ENCODE measurements at places on chromosomes 12 and 14. TPM values are rescaled to one million over a fixed set of nuclear protein-coding genes. Genes with fewer than 3 reads are reported as not detected.

Gene ATF7
- total RNA-seq: 41.0 TPM

GRCh38 chr12:28950049-28950448 lies 199.0 kb upstream of the FAR2 start:
- no peak for DNase-seq

DNA sequence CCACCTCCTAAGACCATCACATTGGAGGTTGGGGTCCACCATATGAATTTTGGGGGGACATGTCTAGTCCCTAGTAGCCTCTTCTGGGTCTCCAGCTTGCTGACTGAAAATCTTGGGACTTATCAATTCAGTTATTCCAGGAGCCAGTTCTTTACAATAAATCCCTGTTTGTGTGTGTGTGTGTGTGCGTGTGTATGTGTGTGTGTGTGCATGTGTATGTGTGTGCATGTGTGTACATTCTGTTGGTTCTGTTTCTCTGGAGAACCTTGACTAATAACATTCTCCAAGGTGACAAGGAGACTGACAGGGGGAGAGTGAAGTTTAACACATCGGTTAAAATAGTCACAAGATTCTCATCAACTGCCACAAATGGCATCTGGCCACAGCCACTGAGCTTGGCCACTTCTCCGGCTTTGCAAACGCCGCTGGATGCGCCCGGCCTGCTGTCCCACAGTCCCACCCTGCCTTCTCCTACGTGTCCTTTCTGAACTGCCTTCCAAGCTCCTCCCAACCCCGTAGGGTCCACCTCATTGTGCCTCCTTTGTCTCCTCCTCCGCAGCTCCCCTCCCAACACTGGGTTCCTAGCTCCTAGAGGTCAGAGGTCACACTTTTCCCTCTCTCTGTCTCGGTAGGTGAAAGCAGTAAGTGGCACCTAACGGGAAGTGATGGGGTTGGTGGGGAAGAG lies 88.1 kb upstream of the DIO3 start:
- no peak for DNase-seq

DNA sequence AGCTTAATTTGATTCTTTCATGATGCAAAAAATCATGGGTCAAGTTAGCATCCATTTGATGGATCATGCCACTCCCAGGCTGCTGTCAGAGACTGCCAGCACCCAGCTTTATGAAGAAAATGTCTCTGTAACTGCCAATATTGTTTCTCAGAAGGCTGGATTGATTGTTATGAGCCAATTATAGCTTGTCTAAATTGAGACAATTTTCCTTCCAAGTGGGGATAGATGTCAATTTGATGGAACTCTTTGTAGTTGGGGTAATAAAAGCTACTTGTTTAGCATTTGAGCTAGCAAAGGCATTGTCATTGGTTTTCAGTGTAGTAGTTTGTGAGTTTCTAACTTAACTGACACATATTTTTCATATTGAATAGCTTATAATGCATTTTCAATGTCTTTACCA lies 82.1 kb upstream of the DACT1 start:
- no peak for DNase-seq

- DNase-seq: no peak
These were observed 1.0 kb downstream of the GMFB start for GRCh38 chr14:54487771-54488170.

DNA sequence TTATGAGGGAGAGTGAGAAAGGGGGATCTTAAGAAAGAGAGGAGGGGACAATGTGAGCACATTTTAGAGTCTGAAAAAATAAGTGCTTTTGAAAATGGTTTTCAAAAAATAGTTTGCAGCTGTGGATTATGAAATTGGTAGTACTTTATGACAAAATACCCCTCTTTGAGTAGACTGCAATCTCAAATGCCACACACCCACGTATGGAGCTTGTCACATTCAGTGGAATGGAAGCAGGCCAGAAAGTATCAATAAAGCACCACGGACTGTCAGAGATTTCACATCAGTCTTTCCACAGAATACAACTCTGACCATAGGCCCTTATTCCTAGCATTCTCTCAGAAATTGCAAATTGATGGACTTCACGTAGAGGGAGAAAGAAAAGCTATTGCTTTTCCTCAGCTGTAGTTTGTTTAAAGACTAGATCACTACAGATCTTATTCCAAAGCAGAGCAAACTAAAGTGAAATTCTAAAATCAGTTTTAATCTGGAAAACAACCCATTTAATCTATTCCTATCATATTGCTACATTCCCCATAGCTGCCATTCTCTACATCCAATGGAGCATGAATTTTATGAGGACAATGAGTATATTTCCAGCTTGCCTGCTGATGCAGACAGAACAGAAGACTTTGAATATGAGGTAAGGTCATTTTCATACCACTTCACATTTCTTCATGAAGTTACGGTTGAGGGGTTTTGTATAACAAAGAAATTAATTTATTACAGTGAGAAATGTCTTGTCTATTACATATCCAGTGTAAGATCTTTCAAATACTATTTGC lies 321.3 kb downstream of the PDZRN4 start:
- DNase-seq: no peak

Gene MIPOL1
- total RNA-seq: not detected

DNA sequence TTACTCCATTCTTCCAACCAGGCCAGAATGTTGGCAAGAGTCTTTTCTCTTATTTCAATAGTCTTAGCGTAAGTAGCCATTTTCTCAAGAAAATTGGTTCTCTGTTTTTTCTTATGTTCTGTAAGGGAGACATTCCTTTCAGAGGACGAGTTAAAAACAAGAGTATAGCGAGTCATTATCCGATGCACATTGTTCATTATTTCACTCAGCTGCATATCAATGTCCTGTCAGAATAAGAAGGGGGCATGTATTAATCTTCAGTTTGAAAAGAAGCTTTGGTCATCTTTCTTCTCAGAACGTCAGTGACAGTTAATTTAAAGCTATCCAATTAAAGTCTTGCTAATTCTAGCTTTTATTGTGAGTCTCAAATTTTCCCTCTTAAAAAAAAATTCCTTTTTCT lies 33.3 kb downstream of the FAM186A start:
- DNase-seq: no peak

DNA sequence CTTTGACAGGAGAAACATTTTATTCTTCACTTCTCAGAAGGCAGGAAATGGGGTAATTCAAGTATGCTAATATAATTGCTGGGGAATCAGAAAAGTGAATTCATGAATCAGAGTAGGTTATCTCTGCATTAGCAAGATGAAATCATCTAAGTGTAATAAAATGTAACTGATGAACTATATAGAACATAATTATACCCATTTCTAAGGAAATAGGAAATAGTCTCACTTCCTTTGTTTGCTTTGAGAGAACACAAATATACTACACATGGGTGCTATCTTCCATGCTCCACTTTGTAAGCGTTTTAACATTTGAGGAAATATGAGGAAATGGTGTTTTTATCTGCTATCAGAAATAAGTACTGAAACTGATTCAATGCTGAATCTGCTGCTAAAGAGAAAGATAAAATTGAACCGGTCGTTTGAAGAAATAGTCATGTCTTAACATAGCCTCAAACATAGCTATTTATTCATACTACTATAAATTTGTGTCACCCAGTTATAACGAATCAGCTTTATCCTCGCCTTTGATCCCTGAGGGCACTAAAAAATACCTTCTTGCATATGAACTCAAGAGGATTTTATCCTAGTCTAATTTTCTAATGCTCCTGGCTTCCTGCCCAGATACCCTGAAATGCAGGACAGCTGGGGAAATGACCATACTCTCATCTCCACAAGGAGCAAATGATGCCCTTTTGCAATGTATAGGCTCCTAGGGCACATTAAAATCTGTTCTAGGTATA lies 696.0 kb downstream of the C12orf50 start:
- DNase-seq: no peak

DNA sequence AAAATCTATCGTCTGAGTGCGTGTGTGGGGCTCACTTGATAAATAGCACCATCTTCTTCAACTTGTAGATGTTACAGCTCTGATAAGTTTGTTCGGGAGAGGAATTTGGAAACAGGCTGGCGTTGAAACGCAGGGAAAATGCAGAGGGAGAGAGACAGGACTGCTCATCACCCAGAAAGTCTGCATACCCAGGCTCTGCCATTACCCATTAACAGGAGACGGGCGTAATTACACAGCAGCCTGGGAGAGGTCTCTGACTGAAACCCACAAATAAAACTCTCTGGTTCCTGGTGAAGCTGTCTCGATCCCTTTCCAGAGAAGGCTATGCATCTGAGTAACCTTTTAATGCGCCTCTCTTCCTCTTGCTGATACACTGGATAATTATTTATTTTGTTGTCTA lies 547.3 kb downstream of the BCL11B start:
- no peak for DNase-seq

GRCh38 chr14:76975051-76975450 lies 53.5 kb downstream of the IRF2BPL start:
- DNase-seq: no peak

DNA sequence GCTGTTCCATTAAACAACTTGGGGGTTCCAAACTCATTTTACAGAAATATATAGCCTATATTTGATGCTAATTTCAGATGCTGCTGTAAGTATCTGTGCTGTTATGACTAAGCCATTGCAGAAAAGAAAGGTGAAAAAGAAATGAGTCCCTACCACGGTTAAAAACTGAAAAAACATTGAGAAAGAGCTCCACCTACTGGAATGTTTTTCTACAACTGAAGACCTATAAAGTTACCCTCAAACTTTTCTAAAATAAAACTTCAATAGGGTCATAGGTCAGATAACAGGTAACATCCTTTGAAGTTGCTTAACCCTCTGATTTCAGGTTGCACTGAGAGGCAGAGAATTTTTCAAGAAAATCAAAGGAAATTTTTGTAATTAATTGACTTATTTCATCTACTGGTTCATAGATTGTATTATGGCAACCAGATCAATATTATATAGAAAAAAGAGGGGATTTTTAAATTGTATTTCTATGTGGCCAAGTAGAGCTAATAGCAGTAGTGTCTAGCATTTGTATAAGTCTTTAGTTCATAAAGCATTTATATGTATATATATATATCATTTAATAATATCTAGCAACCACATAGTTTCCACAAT lies 279.9 kb downstream of the RPS29 start:
- DNase-seq: no peak

Gene NELL2
- 11.9 TPM for total RNA-seq

GRCh38 chr12:88897723-88898122 lies 317.5 kb upstream of the KITLG start:
- no peak for DNase-seq

- no peak for DNase-seq
These were observed 64.5 kb downstream of the PTCSC3 start for GRCh38 chr14:36111822-36112583.

DNA sequence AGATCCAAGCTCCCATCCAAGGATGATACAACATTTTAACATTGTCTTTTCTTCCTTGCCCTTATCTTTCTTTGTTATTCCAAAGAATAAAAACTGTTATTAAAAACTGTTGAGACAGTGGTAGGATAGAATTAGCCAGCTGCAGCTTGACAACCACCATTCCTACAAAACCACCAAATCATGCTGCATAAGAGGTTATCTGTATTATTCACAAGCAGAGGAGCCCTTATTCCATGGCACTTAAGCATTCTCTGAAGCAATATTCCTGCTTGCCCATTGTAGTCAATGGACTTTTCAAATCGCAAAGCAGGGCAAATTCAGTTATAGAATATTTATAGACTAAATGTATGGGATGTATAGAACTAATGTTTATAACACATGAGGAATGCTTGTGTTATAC lies 3.4 kb downstream of the ABCD2 start:
- no peak for DNase-seq

Gene TSPAN19
- not detected for total RNA-seq

DNA sequence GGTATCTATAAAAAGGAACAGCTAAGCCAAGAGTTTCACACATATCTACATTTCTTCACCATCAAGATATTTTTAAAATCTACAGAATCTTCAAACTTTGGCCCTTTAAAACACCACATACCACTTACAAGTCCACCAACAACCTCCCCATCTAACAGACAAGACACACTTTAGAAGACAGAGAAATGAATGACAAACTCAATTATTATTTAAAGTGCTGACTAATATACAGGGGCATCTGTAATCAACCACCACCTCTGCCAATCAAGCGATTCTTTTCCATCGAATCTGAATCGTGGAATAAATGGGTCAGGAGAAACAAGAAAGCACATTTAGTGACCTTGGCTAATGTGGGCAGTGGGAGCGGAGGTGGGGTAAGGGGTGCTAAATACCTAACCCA lies 7.7 kb downstream of the SETD3 start:
- no peak for DNase-seq

DNA sequence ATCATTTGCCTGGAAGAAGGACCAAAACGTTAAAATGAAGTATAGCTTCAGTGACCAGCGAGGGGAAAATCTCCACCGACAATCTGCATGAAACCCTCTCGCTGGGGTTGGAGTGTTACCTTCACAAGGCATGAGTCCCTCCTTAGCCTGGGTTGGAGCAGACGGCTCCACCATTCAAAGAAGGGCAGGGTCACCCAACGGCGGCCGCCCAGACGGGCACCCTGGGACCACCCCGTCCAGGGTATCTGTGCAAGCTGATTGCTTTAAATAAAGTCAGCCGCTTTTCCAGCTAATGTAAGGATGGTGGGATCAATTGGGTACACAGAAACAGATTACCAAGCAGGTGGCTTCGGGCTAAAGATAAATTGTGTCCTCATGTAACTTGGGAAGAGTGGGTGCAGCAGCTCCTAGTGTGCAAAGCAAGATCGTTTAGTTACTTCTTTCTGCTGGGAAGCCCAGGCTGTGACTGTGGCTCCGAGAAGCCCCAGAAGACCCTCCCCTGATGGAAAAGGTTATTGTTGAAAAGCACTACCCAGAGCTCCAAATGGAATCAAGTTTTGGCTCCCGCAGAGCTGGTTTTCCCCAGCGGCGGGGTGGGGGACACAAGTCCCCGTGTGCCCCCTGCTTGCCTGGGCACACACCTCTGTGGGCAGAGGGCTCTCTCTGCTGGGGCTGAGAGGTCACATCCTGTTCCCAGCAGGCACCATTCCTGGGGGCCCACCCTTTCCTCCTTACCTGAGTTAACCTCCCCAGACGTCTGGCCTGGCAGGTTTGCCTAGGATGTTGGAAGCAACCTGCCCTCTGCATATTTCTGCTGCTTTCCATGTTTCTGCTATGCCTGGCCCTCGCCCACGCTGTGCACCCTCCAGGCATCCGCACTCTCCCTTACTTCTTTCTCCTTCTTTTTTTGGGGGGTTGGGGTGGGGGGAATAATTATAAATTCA lies 318.6 kb upstream of the DIO3 start:
- DNase-seq: no peak

Gene TMEM121
- total RNA-seq: 1.8 TPM

Gene TMEM233
- not detected for total RNA-seq

- DNase-seq: no peak
These were observed 37.7 kb downstream of the NCOR2 start for GRCh38 chr12:124529565-124530276.

Gene POTEM
- total RNA-seq: not detected

Gene FRMD6
- 1.7 TPM for total RNA-seq

Gene ARHGAP9
- 403 TPM for total RNA-seq

Gene SALL2
- 2.8 TPM for total RNA-seq

DNA sequence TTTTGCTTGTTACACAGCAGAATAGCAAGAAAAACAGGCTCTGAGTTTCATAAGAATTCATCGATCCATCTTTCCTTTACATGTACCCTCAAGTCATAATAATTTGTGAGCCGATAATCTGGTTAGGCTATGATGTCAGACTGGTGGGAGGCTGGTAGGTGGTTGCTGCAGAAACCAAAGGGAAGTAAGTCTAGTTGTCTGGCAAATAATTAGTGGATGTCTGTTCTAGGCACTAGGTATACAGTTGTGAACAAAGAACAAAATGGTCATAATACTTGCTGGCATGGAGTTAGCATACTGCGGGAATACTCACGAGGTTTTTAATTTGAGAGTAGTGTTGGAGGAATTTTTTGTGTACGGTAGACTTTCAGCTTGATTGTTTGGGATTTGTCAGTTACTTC lies 8.8 kb downstream of the SUSD6 start:
- DNase-seq: no peak

GRCh38 chr14:65824285-65824977 lies 411.9 kb downstream of the FUT8 start:
- peak; percentile 87 for DNase-seq
